Fibroblast of villous mesenchyme (primary cell): ENCODE measurements at places on chromosomes 13 and 19.

- no peak for DNase-seq
These were observed 5.5 kb upstream of the ZNF724 start for GRCh38 chr19:23255700-23256099.

DNA sequence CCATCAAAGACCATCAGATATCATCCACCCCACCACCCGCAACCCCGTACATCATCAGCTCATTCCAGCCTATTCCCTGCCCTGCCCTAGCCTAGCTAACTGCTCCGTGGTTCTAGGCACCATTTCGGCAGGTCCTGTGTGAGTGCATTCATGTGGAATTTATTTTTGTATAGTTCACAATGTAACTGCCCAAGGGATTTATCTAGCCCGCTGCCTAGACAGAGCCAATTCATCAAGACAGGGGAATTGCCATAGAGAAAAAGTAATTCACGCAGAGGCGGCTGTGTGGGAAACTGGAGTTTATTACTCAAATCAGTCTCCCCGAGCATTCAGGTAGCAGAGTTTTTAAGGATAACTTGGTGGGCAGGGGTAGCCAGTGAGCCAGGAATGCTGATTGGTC lies 109.2 kb upstream of the UBL3 start:
- no peak for DNase-seq

GRCh38 chr13:110471833-110472162 lies 89.7 kb downstream of the RAB20 start:
- peak; percentile 60 for DNase-seq

GRCh38 chr13:91169321-91170050 lies 178.0 kb upstream of the MIR17HG start:
- no peak for DNase-seq

DNA sequence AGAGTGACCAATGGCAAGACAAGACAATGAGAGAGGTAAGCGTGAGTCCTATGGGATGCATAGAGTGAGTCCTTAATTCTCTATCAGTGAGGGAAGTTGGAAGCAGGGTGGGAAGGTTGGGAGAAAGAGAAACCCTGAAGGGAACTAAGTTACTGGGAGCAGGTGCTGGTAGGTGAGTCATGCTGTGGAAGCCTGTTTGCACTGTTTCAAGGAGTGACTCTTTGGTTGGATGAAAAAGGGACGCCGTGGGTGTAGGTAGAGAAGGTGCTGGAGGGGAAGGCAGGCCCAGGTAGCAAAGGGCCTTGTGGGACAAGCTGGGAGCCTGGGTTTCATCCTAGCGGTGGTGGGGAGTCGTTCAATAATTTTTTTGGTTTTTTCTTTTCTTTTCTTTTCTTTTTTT lies 21.9 kb downstream of the IGFL1 start:
- no peak for DNase-seq

DNA sequence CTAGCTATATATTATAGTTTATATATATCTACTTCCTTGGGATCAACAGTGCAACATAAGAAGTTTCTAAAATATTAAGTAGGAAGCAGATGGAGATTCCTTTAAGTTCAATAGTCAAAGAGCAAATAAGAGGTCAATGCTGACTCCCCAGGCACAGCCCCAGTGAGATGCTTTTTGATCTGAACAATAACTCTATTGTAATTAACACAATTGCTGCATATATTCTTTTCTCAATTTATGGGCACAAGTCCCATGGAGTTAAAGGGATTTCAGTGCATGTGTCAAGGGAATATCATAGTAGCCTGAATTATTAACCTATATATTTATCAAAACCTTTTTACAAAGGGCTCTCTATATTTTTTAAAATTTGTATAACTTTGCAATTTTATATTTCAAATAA lies 180.8 kb downstream of the SPRY2 start:
- DNase-seq = no peak

GRCh38 chr13:73608711-73609485 lies 525.3 kb downstream of the KLF12 start:
- no peak for DNase-seq

GRCh38 chr13:105971312-105971711 lies 564.1 kb downstream of the EFNB2 start:
- peak; percentile 80 for DNase-seq
